ENCODE measurements at places on chromosomes 1 and 21. TPM values are rescaled to one million over a fixed set of nuclear protein-coding genes. Genes with fewer than 3 reads are reported as not detected.
A peak's percentile ranks its signal among the peaks of the same experiment; 100 is the strongest.

- DNase-seq, result no peak
Observed at GRCh38 chr1:11062965-11063401, 3.2 kb upstream of the SRM start.

DNA sequence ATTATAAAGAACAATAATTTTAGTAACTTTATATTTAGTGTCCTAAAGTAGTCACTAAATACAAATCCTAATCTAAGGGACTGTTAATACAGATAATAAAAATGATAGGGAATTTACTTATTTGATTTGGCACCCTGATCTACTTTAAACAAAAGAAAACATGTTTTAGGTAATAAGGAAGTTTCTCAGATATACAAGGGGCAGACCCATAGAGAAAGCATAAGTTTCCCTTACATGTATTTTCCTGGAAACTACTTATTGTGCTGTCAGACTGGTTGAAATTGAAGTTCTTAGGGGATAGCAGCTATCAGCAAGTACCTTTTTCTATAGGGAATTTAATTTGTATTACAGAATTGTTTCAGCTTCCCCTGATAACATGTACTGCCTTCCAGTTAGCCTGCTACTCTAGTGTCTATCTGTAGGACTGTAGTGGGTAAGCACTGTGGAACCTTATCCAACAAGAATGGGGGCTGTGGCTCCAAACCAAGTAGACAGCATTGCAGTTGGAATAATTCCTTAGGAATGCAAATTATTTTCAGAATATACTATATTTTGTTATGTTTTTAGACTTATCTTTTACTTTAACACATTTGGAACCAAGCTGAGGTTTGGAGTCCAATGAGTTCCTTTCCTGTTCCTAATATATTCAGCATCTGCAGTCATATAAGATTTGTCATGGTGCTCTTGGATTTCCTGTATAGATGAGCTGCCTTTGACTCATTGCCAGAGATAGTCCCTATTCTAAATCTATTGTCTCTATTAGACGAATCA is 14.7 kb downstream of the MSH4 start:
- no peak for DNase-seq

- no peak for DNase-seq
Observed at GRCh38 chr1:36352125-36352909, 28.9 kb upstream of the EVA1B start.

DNA sequence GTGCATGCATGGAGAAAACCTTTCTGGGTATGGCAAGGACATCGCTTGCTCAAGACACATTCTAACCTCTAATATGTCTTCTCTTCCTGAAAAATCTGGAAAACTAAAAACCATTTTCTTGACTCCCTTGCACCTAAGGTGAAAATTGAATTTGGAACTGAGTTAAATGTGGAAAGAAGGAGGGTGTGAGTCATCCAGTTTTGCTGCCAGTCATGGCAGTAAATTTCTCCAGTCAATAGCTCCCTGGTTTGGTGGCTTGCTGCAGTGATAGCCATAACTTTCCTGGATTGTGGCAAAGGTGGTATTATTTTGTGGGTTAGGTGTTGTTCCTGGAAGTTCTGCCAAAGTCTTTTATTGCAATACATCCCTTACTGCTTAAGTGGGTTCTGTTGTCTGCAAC is 2.5 kb downstream of the ZCCHC17 start:
- no peak for DNase-seq

DNA sequence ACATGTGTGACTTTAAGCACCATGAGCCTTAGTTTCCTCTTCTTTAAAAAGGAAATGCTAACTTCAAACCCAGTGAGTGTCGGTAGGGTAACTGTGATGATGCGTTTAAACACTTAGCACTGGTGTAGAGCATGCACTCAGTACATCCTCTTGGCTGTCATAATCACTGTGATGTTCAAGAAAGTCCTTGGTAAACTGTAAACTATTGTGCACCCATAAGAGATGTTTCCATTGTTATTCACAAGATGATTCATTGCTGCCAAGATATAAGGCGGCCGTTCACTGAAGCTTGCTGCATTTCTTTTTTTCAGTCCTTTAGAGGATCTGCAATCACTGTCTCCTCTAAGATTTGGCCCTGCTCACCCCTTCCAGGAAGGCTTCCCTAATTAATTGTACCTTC is 61.8 kb upstream of the DAB1 start:
- DNase-seq, result no peak

DNA sequence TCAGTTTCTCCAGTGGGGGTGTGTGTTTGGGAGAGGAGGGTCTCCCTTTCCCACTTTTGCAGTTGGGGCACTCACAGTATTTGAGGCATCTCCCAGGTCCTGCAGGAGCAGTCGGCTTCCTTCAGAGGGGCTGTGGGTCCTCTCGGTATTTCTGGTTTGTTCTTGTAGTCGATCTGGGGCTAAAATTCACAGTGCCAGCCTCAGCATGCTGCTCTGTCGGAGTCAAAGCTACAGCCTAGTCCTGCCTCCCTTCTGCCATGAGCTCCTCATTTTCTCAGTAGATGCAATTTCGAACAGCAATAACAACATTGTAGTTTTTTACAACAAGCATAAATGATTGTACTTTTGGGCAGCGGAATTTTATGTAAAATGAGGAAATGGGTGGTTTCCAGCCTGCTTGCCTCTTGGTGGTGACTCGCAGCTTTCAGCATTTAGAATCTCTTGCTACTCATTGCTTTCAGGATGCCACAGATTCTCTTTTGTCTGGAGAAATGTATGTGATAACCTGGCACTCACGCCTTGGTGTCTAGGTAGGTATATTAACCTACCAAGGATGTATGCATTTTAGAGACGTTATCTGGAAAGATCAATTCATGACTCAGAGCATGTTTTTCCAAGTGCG is 82.4 kb upstream of the C21orf91 start:
- DNase-seq, result no peak

DNA sequence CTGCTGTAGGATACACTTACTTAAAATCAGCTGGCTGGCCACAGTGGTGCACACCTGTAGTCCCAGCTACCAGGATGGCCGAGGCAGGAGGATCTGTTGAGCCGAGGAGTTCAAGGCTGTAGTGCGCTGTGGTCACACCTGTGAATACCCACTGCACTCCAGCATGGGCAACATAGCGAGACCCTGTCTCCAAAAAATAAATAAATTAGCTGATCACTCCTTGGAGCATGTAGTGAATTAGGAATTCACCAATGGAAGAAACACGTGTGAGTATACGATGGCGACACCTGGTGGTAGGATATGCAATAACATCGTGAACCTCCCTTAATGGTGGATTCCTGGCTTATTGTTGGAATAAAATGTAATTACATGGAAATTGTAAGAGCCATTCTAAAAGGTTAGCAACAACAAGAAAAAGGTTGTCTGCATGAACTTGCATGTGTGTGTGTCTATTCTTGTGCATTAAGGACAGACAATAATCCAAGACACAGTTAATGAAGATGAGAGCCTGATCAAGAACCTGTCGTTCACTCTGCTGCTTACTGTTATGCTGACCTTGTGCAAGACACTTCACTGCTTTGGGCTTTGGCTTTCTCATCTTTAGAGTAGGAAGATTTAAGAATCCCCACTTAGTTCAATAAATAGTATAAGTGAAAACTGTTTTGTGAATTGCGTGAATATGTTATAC is 38.6 kb upstream of the COX20 start:
- DNase-seq, result peak; percentile 86

- DNase-seq, result no peak
Observed at GRCh38 chr1:3375245-3375644, 79.2 kb upstream of the ARHGEF16 start.

- DNase-seq, result no peak
Observed at GRCh38 chr1:77925956-77926355, 37.5 kb downstream of the NEXN start.

- no peak for DNase-seq
Observed at GRCh38 chr1:157469752-157470675, 82.3 kb downstream of the FCRL5 start.

DNA sequence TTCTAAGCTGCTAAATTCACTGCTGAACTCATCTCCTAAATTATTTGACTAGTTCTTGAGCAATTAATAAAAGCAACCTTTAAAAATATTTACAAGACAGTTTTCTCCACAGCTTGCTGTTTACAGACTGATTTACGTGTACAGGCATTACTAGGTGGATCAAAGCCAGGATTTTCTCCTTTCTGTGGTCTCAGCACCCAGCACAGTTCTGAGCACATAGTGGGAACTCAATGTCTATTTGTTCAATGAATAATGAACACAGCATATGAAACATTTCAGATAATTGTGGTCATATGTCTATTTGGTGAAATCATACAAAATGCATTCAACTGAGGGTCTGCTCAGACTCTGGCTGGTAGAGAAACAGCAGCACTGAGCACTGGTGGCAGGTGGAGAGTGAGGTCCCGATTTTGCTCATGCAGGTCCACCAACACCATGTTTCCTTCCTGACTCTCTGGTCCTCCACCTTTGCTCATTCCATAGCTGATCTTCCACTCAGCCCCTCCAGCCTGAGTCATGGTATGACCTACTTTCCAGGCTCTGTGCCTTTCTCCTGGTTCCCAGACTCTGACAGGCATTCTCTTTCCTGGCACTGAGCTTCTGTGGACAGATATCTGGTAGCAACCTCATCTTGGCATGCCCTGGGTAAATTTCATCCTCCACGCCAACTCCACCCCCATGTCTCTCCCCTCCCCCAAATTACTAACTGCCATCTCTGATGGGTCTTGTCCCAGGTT is 311.3 kb downstream of the TGFB2 start:
- DNase-seq, result no peak

DNA sequence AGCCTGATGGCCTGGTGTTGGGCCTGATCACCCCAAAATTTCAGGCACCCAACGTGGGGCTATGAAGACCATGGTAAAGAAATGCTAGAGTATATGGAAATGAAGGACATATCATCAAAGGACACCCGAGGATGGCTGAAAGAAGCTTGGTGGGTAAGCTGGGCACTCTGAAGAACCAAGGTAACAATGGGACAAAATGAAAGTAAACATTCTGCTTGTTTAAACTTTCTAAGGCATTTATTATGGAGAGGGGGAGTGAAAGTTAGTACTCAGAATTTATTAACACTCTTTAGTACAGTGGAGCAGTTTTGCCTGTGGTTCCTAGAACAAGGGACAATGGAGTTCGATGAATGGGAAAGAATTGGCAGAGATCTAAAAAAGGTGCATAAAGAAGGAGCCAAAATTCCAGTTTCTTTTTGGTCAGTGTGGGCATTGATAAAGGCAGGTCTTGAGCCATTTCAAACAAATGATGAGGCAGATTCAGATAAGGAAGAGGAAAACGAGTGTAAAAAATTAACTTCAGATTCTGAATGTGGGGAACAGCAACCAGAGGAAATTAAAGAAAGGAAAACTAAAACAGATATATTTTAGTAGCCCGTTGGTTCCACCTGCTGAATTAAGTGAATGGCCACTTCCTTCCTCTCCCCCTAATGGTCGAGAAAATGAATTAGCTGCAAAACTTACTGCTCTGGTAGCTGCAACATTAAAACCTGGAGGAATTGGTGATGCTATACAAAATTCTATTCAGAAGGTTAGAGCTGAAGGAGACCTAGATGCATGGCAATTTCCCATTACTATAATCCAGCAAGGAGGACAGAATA is 8.4 kb upstream of the PM20D1 start:
- DNase-seq, result no peak

- no peak for DNase-seq
Observed at GRCh38 chr1:18792747-18793146, 66.7 kb downstream of the TAS1R2 start.

DNA sequence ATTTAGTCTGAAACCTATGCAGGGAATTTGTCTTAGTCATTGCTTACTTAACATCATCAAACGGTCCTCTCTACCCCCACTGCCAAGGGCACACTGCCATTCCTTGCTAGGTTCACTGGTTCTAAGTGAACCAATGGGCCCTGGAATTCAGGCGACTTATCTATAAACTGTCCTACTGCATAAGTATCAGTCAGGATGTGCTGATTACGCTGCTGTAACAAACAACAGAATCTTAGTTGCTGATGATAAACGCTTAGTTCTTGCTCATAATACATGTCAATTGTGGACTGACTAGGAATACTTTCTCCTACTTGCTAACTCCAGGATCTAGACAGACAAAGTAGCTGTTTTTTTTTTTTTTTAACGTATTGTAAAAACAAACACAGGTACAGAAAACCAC is 136.1 kb downstream of the PRDM2 start:
- no peak for DNase-seq

GRCh38 chr1:116972674-116973030 is 28.9 kb upstream of the CD101 start:
- no peak for DNase-seq

DNA sequence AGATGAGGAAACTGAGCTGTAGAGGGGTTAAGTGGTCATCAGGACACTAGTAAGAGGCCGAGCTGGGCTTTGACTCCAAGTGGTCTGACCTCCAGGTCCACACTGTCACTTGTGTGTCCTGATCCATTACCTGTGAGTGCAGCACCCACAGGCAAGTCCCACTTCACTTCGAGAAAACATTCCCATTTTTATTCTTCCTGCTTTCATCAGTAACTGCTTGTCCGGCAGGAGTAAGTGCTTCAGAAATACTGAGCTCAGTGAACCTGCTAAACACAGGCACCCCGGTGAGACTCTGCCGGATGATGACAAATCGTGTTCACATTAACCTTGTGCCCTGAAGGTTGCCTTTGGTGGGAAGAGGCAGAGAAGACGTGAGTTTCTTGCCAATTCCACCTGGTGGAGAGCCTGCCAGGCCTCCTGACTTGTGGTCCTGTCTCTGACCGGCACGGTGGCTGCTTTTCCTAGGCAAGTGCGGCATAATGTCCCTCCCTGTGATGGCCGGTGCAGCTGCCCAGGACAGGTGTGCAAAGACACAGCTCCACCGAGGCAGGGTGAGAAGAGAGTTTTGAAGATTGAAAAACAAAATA is 29.4 kb downstream of the ZBTB18 start:
- peak; percentile 20 for DNase-seq

- DNase-seq, result no peak
Observed at GRCh38 chr1:216926720-216927510, 203.7 kb upstream of the ESRRG start.

- no peak for DNase-seq
Observed at GRCh38 chr1:65948609-65949229, 156.0 kb downstream of the PDE4B start.

- DNase-seq, result no peak
Observed at GRCh38 chr1:43980255-43981134, 1.5 kb downstream of the B4GALT2 start.

DNA sequence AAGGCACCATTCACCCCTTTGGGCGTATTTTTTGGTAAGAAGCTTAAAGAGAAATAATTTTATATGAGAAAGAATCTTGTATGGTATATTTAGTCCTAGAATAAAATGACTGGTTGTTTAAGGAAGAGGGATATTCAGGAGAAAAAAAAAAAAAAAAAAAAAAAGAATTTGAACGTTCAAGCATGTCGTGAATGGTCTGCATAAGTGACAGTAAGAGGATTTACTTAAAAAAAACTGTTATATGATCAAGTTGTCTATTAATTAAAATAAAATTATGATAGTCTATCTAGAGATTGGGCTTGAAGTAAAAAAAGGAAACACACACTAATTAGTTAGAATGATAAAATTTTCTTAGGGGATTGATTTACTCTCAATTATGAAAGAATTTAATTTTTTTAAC is 11.7 kb upstream of the OR14I1 start:
- DNase-seq, result no peak

MKNK1 gene
- total RNA-seq, result 19.9 TPM

SPRR1A gene
- not detected for total RNA-seq

PTPRC gene
- total RNA-seq, result 0.34 TPM

FAM72C gene
- 5.4 TPM for total RNA-seq

S100A7A gene
- total RNA-seq, result not detected

C8A gene
- not detected for total RNA-seq

TMEM240 gene
- total RNA-seq, result 7.8 TPM
